ENCODE measurements at places on chromosomes 3 and 15. TPM values are rescaled to one million over a fixed set of nuclear protein-coding genes. Genes with fewer than 3 reads are reported as not detected.

The CRYGS gene
- polyA plus RNA-seq, result 1.2 TPM

The RASGRF1 gene
- 0.13 TPM for polyA plus RNA-seq

The AMIGO3 gene
- polyA plus RNA-seq, result 0.88 TPM

The MAP2K5 gene
- polyA plus RNA-seq, result 10.7 TPM

The GOLGA6L7 gene
- not detected for polyA plus RNA-seq

The PLA2G4D gene
- not detected for polyA plus RNA-seq

The TRANK1 gene
- polyA plus RNA-seq, result 5.7 TPM

The FAM81A gene
- polyA plus RNA-seq, result 1.7 TPM

The MOBP gene
- polyA plus RNA-seq, result 0.07 TPM

The SPINT1 gene
- polyA plus RNA-seq, result 6.2 TPM

The POMGNT2 gene
- polyA plus RNA-seq, result 11.4 TPM

The MCTP2 gene
- 2.6 TPM for polyA plus RNA-seq

The GLDN gene
- 0.54 TPM for polyA plus RNA-seq
